Fibroblast of mammary gland (primary cell): ENCODE measurements at places on chromosomes 12 and 14.
A peak's percentile ranks its signal among the peaks of the same experiment; 100 is the strongest.

GRCh38 chr12:89950421-89950820 is 241.8 kb upstream of the ATP2B1 start:
- peak; percentile 15 for DNase-seq

DNA sequence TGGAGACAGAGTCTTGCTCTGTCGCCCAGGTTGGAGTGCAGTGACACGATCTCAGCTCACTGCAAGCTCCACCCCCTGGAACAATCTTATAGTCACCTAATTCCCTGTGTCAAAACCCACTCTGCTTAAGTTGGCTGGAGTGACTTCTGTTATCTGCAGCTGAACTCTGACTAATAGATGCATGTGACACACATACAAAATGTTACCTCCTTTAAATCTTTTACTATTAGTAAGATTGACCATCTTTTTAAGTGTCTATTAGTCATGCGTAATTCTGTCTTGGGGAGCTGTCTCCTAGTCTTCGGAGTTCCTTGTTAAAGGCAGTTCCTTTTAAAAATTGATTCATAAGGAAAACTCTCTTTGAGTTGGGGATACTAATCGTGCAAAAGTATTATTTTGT is 7.4 kb downstream of the IFI27L1 start:
- peak; percentile 66 for DNase-seq

DNA sequence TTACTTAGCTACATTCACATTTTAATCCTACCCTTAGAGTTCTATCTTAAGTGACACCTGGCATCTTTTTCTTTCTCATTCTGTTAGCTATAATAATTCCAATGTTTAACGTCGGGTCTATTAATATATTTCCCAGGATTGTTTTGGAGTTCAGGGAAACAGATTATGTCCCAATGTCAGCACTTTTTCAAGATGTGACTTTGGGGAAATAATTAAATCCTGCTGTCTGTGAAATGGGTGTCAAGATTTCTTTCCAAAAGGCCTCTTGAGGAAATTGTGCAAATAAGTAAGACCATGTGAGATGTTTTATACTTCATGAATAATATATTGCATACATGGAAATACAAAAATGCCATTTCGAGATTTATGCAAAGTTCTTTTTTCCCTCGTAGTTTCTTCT is 887.6 kb upstream of the SEL1L start:
- no peak for DNase-seq

- peak; percentile 33 for DNase-seq
These were observed 1045.2 kb downstream of the FLRT2 start for GRCh38 chr14:86575141-86575540.

DNA sequence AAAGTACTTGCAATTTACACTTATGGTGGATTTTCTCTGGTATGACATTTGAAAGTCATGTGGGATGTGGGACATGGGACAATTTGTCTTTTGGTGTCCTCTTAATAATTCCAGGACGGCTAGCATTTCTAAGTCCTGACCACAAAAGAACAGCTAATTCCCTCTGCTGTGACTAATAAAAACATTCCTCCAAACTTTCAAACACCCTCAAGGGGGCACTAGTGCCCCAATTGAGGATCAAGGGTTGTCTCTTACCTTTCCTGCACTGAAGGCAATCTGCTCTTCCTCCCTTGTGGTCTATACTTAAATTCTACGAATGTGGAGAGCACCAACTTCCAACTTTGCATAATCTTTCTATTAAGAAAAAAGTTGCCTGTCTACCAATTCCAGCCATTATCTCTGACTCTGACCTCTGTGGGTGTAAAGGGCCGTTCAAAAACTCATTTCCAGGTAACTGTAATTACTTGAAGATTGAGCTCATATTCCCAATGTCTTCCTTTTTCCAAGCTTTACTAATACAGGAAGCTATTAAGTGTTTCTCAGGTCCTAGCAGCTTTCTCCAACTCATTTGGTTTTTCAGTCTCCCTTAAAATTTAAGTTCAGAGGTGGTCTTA is 210.2 kb downstream of the PTPRO start:
- peak; percentile 91 for DNase-seq

GRCh38 chr14:70392676-70393075 is 24.2 kb downstream of the SYNJ2BP start:
- peak; percentile 37 for DNase-seq

DNA sequence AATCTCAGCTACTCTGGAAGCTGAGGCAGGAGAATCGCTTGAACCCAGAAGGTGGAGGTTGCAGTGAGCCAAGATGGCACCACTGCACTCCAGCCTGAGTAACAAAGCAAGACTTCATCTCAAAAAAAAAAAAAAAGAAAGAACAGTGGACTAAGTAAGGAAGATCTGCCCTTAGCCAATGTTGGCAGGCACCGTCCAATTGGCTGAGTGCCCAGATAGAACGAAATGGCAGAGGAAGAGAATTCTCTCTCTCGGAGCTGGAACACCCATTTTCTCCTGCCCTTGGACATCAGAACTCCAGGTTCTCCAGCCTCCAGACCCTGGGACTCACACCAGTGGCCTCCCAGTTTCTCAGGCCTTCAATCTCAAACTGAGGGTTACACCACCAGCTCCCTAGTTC is 49.9 kb downstream of the ESR2 start:
- peak; percentile 17 for DNase-seq

DNA sequence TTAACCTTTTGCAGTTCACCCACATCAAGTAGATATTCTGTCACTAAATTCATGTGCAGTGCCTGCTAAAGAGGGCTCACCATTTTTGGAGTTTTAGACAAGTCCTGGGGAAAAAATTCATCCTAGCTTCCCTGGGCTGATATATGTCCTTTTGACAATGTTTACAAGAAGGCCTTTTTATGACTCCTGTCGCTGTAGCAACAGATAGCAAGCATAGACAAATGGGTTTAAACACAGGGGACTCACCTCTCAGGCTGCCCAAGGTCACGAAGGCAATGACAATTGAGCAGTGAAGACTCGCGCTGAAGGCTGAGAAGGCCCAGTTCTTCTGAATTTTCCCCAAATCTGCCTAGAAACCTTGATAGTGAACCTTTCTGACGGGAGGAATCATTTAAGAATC is 150.7 kb upstream of the CPM start:
- DNase-seq, result no peak

GRCh38 chr12:107543841-107544240 is 141.8 kb upstream of the PWP1 start:
- DNase-seq, result no peak

- peak; percentile 29 for DNase-seq
These were observed 217.8 kb downstream of the KITLG start for GRCh38 chr12:88362439-88362838.

DNA sequence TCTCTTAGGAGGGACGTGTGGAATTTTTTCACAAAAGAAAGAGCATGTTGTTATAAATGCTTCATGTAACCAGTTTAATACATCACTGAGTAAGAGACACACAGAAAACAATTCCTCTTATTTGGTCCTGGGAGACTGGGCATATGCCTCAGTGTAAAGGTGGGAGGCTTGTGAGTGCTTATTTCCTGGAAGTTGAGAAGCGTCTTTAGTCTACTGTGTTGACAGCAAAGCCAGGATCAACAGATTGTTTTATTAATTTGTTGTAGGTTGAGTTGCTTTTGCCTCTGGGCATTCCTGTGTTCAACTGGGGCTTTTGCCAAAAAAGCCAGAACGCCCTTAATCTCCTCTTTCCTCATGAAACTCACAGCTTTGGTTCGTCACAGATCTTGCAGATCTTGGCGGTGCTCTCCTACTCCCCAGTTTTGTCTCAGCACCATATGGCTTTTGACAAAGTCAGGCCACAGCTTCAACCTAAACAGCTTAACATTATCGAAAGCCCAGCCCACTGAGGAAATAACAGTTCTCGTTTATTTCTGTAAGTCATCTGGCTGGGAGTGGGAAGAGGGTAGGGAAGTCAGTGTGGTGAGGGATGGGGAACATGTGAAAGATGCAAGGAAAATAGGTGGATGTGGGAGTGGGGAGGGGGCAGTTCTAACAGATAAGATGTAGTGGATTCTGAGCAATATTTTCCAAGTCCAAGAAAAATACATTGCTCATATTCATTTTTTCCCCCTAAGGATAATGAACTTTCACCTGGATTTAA is 227.2 kb downstream of the DACT1 start:
- peak; percentile 86 for DNase-seq

DNA sequence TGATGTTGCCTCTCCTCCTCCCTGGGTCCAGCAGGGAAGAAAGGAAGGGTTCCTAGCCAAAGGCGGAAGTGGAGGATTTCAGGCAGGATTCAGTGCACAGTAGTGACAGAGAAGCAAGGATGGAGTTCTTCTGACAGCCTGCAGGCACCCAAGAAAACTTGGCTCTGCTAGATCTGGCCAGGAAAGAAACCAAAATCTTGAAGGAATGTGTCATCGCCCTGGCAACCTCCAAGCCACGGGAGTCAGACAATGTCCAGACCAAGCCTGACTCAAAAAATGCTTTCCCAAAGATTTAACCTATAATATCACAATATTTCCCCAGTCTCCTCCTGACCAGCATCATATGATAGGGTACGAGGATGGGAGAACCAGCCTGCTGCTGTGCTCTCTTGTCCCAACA is 22.8 kb upstream of the DHRS4 start:
- DNase-seq, result peak; percentile 74

- no peak for DNase-seq
These were observed 187.3 kb downstream of the CHST11 start for GRCh38 chr12:104643819-104644669.

DNA sequence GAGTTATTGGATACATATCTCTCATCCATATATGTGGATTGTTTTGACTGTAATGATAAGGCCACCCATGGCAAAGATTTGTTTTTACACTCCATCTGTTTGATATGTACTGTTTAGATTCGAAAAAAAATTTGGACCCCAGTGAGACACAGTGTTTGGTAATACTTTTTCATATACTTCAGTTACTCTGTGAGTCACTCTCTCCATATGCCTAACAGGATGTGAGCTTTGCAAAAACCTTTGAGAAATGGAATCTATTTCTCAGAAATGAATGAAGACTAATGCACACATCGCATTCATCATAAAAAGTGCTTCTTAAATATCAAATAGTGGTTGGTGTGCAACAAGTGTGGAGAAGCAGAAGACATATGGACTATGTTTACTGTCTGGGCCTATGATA is 781.5 kb downstream of the SLC6A15 start:
- DNase-seq, result peak; percentile 86

- DNase-seq, result no peak
These were observed 99.1 kb downstream of the ALG10 start for GRCh38 chr12:34121360-34121759.

DNA sequence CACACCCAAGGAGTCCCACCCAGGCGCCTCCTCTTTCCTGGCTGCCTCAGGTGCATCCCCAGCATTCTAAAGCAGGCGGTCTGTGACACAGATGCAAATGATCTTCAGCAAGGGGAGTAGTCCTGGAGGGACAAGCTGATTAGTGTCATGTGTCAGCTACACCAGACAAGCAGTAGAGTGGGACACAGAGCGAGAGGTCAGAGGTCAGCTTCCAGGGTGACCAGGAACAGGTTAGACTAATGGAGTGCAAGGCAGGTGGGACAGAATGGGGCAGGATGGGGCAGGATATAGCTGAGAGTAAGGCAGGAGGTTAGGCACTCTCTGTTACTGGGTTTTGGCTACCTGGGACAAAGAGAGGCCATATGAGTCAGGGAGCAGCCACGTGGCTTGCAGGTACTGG is 534.0 kb downstream of the FUT8 start:
- DNase-seq, result no peak

GRCh38 chr12:94941440-94941862 is 62.0 kb downstream of the NDUFA12 start:
- peak; percentile 94 for DNase-seq

- DNase-seq, result peak; percentile 67
These were observed 48.2 kb upstream of the PLXNC1 start for GRCh38 chr12:94100211-94100627.

- peak; percentile 63 for DNase-seq
These were observed 40.5 kb upstream of the TBC1D15 start for GRCh38 chr12:71799106-71799505.

- DNase-seq, result peak; percentile 48
These were observed 269.2 kb upstream of the DAAM1 start for GRCh38 chr14:58919217-58919616.

DNA sequence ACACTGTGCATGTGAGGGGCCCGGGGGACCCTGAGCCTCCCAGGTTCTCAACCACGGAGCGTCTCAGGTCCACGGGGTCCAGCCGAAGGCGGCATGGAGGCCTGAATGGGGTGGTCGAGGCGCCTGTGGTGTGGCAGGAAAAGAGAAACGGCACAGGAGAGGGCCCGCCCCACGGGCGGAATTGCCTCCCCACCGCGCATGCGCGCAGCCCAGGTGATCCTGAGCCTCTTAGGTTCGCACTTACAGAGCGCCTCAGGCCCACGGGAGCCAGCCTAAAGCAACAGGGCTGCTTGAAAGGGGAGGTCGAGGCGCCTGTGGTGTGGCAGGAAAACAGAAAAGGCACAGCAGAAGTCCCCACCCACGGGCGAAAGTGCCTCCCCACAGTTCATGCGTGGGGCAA is 311.0 kb downstream of the ALG10 start:
- DNase-seq, result no peak

- peak; percentile 50 for DNase-seq
These were observed 41.6 kb downstream of the ITPK1 start for GRCh38 chr14:93073910-93074769.

DNA sequence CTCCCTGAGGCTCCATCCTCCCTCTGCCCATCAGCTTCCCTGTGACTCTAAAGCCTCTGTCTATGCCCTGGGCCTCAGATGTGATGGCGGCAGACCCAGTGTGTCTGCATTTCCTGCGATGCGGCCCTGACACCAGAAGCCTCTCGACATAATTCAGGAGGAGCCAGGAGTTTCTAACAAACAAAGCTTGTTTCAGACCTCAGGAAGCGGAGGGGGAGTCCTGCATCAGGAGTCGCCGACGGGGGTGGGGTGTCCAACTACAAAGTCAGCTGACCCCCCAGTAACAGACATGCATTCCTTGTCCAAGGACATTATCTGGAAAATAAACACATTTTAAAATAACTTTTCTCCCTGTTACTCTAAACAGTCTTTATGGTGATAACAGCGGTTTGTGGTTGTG is 167.5 kb downstream of the DPF3 start:
- DNase-seq, result no peak

DNA sequence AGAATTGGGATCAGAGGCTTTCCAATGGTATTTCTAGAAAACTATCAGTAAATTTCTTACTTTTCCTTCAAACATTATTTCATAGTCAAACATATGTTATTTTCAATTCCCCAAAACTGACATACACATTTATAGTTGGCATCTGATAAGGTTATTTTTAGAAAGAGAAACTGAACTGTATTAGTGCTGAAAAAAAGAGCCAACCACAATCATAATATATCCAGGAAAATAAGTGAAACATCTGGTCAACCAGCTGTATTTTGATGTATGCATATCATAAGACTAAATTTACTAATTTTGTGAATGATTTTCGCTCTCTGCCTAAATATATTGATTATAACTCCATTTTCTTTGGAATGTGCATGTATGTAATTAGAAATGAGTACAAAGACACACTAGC is 554.2 kb downstream of the FLRT2 start:
- no peak for DNase-seq

DNA sequence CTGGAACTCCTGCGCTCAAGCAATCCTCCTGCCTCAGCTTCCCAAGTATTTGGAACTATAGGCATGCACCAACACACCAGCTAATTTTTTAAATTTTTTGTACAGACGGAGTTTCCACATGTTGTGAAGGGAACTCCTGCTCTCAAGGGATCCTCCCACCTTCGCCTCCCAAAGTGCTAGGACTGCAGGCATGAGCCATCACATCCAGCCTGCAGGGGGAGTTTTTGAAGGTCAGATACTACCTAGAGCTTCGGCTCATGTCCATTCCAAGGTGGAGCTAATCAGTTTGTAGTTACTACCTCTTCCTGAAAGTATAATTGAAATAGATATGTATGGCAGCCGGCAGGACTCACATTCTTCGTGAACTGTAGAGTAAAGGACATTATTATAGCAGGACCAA is 3.7 kb upstream of the TAS2R19 start:
- DNase-seq, result no peak

GRCh38 chr12:12582895-12583303 is 20.2 kb upstream of the DUSP16 start:
- peak; percentile 29 for DNase-seq
